ENCODE measurements at places on chromosomes 4 and X.

DNA sequence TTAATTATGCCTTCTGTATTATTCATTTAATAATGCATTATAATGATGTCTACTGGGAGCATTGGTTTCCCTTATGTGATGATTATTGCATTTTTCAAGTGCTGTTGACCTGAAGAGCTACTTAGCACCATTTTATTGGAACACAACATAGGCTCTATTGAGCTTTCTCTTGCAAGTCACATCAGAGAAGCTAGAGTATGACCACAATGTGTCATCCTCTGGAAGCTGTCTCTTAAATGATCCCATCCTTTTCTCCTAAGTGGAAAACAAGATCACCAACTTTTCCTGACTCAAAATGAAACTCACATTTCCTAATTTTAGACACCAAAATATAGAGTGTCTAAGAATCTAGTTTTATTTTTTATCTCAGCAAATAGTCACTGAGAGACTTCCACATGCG, 1451.9 kb downstream of the PCDH7 start:
- no peak for DNase-seq

DNA sequence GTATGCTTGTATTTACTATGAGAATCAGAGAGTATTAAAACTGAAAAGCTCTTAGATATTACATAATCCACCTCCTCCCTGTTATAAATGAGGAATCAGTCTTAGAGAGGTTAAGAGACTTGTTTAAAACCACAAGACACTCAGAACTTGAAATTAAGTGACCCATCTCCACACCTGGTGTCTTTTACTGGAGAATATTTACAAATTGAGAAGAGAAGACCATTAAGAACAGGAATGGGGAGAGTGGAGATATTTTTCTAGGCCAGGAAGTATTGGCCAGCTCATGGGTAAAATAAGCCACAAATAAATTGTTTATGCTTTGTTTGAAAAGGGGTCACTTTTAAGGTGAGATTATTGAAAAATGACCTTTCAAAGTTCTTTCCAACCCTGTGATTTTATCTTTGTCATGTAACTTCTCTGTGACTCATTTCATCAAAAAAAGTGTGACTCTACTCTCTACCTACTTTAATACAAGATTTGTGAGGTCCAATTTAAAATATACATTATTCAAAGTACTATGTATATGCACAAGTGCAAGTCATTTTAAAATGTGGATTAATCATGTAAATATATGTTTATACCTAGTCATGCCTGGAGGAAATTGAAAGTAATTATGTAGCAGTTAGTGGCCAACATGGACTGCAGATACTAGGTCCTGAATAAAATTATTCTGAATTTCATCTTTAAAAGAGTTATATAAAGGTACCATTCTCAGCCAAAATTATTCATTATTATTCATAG, 15.9 kb upstream of the COX7B2 start:
- DNase-seq = no peak

DNA sequence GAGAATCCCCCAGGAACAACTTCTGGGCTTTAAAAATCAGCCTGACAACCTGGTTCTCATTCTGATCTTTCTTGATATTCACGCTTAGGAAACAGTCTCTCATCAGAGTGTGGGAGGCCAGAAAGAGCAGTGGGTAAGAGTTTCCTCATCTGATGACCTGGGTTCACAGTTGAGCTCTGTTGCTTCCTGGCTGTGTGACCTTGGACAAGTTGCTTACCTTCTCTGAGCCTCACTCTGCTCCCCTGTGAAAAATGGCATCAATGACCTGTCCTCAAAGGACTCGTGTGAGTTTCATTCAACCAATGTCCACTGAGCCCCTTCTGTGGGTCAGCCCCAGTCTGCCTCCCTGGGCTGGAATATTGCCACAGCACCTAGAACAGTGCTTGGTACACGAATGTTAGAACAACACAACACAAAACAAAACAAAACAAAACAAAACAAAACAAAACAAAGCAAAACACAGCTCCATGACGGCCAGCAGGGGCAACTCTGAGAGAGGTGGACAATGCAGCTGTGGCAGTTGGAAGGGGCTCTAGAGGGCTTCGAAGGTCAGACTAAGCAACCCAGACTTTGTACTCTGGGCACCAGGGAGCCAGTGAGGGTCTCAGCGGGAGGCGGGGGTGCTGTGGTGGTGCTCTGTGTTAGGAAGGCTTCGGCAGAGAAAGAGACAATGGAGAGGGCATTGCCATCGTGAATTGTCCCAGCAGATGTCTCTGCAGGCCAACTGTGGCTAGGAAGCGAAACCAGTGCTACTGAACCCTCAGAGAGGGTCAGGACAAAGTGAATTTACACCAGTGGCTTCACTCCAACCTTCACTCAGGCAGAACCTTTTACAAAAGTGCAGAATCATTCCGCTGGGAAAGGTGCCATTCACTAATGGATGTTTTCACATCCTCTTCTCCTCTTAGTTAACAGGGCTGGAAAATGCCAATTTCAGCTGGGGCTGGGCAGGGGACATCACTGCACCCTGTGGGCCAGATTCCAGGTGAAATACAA, 14.3 kb upstream of the C4orf50 start:
- no peak for DNase-seq

- peak; percentile 10 for DNase-seq
These were observed 29.2 kb upstream of the CCNI start for GRCh38 chr4:77104791-77105540.

DNA sequence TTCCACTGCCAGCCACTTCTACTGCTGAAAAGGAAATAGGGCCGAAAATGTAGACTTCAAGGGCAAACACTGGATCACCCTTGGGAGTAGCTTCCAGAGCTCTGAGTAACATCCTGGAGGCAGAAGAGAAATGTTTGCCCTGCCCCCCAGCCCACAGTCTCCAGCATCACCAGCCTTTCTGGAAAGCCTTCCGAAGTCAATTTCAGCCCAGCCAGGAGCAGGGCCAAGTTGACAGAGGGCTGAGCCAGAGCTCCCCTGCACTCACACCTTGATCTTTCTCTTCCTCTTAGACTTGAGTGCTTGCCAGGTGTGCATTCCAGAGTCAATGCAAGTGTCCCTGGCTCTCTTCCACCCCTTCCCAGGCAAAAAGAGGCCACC, 35.2 kb downstream of the SLC25A5 start:
- no peak for DNase-seq

GRCh38 chr4:7172946-7173345, 19.4 kb upstream of the SORCS2 start:
- no peak for DNase-seq

GRCh38 chr4:114318309-114318708, 280.3 kb upstream of the UGT8 start:
- DNase-seq = no peak

- no peak for DNase-seq
These were observed 38.1 kb downstream of the PNPLA4 start for GRCh38 chrX:7889135-7889534.

GRCh38 chr4:86272669-86273068, 87.2 kb downstream of the MAPK10 start:
- no peak for DNase-seq

- DNase-seq = no peak
These were observed 20.8 kb downstream of the LIN54 start for GRCh38 chr4:82989575-82990429.

DNA sequence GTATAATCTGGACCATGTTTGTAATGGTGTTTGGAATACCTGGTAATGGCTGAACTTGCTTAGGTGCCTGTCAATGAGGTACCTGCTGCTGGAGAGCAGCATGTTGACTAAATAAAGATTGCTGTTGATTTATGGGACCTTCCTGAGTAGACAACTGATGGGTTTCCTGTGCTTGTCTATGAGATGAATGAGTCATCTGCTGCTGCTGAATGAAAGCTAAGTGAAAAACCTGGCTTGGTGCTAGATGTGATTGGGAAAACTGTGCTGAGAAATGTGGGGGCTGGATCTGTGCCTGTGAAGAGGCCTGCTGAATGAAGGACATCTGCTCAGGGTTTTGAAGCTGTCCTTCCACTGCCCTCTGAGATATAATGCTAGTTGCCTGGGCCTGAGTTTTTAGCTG, 69.6 kb downstream of the WNK3 start:
- no peak for DNase-seq

DNA sequence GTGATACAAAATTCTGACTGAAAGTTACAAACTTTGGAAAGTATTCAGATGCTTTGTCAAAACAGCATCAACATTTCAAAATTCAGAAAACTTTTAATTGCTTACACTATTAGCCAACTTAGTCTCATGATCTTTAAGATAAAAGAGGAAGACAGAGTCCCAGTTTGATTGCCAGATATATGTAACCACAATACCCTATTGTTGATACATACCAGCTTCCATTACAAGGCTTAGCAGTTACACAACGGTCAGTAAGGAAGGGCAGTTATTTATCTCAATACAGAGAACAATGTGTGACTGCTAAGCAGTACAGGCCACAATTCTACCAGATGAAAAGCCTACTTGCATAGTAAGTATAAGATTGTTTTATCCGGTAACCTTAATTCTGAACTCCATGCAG, 138.4 kb downstream of the SPANXN3 start:
- no peak for DNase-seq

DNA sequence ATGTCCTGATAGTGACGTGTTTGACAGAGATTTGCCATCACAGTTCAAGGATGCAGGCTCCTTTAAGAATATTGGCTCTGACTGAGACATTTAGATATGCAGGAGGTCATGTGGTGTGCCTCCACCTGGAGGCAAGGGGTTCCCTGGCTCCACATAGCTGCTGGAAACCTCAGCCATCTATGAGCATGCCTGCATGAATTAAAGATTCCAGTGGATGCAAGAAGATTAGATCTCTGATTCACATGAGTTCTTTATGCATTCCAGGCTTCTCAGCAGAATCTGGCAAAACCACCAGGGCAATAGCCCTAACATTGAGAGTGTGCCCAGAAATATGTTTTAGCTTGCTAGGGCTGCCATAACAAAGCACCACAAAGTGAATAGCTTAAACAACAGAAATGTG, 298.5 kb upstream of the AADAT start:
- DNase-seq = no peak

DNA sequence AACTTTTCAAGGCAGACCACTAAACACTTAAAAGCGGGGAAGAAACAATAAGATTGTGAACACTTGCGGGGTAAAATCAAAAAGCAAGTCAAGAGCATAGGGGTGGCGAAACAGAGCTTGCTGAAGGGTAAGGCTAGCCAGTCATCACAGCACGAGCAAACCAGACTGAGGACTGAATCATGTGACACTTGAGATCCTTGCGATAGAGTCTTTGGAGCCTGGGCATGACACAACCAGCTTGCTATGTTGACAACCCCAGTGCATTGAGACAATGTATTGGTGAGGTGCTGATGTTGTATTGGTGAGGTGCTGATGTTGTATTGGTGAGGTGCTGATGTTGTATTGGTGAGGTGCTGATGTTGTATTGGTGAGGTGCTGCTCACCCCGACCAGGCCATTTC, 72.3 kb downstream of the SLIT2 start:
- no peak for DNase-seq

GRCh38 chrX:2500803-2501558, at the start of the genes DHRSX and ZBED1:
Gene DHRSX (minus strand): TSS chrX:2500976. CDS start chrX:2500925, 51 bp downstream.
Gene ZBED1 (minus strand): TSS chrX:2500976. CDS start chrX:2490719, 10,257 bp downstream.
- DNase-seq = peak; percentile 67

GRCh38 chr4:81650606-81651242, 179.0 kb upstream of the RASGEF1B start:
- no peak for DNase-seq

DNA sequence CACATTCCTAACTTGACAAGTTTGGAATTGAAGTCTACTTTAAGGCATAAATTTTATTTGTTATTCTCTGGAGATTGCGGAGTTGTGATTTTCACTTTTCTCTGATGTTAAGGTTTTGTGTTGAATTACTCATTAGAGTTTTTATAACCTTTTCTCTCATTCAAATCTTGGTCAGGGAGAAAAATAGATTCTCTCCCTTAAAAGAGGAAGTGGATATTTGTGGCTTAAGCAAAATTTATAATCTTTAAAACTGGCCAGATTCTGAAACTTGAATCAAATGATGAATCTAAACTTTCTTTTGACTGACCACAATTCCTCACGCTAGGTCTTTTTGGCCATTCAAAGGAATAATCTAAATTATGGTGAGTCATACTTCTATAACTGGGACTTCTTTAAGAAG, 361.4 kb downstream of the TEX13C start:
- no peak for DNase-seq

DNA sequence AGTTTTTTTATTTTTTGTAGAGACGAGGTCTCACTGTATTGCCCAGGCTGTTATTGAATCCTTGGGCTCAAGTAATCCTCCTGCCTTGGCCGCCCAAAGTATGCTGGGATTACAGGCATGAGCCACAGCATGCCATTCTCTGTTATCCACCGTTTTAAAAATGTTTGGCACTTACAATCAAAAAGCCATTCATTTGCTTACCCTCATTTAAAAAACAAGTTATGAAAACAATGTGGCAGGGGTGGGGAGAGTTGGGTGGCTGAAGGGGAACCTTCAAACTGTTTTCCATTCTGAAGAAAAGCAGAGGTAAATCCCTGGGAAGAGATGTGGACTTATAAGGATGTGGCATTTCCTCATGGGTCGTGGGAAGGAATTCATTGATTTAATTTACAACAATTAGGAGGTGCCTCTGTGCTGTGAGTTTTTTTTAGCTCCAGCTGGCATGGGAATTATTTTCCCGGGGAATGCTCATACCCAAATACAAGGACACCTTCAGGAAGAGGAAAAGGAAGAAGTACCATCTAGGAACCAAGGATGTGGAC, 103.5 kb downstream of the MID1 start:
- DNase-seq = no peak

DNA sequence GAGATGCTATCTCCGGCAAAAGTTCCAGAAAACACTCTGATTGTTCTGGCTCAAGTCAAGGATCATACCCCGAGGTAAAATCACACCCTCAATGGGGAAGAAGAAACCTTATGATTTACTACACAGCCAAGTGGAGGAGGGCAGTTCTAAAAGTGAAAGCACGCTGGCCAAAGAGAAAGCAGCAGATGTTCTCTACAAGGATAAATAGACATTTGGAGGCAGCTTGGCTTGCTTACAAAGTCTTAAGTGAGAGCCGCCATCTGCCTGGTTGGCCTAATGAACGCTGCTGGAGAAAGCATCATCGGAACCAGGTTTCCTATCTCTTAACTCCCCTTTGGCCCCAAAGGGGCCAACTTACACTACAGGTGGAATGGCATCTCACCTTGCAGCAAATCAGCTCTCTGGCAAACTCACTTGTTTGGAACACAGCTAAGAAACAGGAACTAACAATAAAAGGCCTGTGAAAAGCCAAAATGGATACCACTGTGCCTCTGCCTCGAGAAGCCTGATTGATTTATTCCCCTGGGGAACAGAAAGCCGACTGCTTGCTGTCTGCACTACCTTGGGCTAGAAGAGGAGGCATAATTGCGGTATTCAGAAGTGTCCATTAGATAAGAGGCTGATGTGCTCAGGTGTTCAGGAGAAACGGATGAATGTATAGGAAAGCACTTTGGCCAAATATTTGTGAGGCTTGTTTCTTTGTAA, 22.8 kb downstream of the FRAS1 start:
- no peak for DNase-seq

DNA sequence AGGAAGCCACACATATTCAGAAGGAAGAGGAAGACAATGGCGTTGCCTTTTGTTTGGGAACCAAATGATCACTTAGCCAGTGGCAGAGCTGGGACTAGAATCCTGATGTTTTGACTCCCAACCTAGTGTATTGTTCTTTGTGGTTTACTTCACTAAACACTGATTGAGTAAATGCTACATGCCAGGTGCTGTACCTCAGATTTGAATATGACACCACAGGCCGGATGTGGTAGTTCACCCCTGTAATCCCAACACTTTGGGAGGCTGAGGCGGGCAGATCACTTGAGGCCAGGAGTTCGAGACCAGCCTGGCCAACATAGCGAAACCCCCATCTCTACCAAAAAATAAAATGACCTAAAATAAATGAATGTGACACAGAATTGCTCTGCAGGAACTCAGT, 8.4 kb downstream of the NDUFA1 start:
- DNase-seq = no peak

Data from CD4-positive, alpha-beta T cell treated with Interleukin-17A for 4 hours (primary cell).